D341Med (cell line): ENCODE measurements at places on chromosomes 1 and 21.

- no peak for DNase-seq
Observed at GRCh38 chr1:170303034-170303433, 157.3 kb downstream of the NTMT2 start.

DNA sequence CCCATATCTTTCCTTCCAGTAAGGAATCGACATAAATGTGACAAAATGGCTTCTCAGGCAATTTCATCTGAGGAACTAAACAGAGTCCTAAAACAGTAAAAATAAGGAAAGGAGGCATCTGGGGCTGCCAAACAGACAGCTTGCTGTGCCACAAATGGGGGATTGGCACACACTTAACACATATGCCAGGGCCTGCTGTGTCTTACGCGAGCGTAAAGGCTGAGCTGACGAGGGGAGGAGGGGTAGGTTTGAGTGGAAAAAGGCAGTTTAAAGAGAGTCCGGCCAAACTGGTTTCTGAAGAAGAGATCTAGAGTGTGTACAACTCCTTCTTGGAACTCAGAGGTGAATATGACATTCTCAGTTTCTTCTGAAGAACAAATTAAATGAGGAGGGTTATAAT is 244.1 kb upstream of the MAP1LC3C start:
- no peak for DNase-seq

GRCh38 chr1:236916131-236916800 is 88.0 kb downstream of the MT1HL1 start:
- no peak for DNase-seq

DNA sequence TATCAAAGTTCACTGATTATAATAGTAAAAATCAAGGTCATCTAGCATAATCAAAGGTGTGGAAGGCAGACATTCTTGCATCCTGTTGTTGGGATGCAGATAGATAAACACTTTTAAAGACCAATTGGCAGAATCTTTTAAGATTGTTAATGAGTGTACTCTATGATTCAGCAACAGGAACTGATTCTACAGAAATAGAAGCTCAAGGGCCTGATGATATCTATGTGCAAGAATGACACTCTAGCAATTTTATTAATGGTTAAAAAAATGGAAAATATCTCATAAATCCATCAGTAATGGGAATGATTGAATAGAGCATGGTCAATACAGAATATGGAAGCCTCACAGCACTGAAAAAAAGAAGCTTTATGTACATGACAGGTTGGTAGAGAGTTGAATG is 2.2 kb upstream of the ATP1A4 start:
- DNase-seq: no peak

- no peak for DNase-seq
Observed at GRCh38 chr21:42239973-42240372, 21.0 kb downstream of the ABCG1 start.

- DNase-seq: no peak
Observed at GRCh38 chr1:213745451-213745850, 242.3 kb upstream of the PROX1 start.

DNA sequence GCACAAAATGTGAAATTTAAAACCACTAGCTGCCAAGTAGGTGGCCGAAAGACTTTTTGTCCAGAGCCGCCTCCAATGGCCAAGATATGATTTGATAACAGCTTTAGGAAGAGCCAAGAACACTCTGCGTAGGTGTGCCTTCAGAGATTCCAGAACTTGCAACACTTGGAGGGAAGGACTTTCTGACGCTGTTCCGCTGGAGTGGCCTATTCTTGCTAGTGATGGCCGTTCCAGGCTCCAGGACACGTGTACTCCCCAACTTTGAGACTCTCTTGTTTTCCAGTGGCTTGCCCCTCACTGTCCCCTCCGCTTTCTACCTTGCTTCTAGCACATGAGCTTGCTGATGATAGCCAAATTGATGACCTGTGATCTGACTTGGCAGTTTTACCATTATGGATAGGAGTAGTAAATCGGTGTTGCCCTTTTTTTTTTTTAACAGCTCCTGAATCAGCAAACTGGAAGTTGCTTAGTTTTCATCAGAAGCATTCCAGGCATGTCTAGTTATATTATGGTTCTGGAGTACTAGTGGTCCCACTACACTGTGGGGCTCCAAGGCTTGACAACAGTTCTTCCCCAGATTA is 1.0 kb downstream of the PRDX6 start:
- peak; percentile 45 for DNase-seq

DNA sequence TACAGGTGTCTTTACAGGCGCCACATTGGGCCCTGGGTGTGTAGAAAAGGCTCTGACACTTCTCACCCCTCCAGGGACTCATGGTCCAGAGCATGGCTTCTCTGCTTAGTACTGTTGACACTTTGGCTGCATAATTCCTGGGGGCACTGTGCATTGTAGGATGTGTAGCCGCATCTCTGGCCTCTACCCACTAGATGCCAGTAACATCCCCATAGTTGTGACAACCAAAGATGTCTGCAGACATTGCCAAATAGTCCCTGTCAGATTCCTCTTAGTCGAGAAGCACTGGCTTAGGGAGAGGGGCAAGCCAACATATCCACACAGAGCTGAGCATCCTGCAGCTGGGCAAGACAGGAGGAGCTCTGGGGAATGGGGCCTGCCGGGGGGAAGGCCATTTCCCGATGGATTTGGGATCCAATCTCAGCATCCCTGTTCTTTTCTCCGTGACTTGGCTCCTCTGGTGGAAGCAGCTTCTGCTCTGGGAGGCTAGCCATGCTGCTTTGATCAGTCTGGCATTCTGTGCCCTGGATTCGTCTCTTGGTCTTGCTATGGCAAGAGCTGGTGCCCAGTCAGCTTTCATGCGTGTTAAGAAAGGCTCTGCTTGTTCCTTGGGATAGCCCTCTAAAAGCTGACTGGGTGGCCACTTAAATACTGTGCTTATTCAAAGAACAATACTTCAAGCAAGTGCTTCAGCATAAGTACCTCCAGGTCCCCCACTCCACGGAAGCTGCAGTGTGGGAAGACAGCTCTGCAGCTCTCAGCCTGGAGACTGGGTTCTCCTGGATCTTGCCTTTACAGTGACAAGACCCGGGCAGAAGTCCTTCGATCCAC is 38.3 kb upstream of the SCMH1 start:
- DNase-seq: no peak

DNA sequence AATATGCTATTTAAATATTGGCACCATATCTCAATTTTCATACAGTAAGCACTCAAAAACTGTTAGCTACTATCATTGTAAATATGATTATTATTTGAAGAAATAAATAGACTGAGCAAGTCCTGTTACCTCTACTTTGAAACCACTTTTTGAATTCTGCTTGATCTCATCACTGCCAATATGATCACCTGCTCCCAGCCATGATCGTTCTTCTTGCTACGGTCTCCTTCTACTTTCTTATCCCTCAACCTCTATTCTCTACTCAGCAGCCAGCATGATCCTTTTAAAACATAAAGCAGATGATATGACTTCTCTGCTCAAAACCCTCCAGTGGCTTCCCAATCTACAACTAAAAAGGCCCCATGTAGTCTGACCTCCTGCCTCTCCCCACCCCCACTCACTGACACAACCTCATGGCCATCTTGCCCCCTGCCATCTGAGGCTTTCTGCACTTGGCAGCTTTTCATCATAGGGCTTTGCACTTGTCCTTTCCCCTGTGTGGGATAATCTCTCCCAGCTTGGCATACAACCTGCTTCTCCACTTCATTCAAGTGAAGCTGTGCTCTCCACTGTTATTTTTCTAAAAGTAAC is 27.2 kb downstream of the CD34 start:
- peak; percentile 48 for DNase-seq

GRCh38 chr1:82273816-82274215 is 473.1 kb downstream of the ADGRL2 start:
- no peak for DNase-seq

GRCh38 chr1:91795591-91796389 is 90.2 kb downstream of the TGFBR3 start:
- DNase-seq: no peak

DNA sequence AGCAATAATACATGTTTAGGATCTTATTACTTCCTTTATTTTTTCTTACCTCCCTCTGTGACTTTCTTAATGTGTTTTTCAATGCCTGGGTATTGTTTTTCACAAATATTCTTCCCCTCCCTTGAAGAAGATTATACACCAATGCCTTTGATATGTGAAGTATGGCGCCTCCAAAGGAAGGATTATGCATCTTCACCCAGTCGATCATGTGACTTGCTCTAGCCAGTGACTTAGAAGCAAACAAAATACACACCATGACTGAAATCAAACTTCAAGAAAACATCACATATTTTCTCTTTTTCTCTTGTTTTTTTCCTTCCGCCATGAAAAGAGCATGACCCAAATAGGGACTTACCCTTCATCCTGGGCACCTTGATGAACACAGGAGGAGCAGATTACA is 297.1 kb downstream of the NCAM2 start:
- DNase-seq: no peak

DNA sequence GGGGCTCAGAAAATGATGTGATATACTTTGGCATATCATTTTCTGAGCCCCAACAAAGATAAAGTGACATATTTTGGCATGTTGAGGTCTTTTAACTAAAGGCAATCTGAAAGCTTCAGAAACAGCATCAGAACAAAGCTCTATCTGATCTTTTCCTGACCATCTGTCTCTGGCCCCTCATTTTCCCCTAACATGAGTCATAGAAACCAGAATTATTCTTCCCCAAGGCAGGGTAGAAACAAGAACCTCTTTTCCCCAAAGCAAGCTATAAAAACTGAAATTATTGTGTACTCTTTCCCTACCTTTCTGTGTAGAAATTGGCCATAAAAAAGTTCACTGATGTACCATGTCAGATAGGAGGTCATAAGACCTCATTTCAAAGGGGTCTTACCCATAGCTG is 48.7 kb upstream of the PLA2G4A start:
- DNase-seq: no peak

DNA sequence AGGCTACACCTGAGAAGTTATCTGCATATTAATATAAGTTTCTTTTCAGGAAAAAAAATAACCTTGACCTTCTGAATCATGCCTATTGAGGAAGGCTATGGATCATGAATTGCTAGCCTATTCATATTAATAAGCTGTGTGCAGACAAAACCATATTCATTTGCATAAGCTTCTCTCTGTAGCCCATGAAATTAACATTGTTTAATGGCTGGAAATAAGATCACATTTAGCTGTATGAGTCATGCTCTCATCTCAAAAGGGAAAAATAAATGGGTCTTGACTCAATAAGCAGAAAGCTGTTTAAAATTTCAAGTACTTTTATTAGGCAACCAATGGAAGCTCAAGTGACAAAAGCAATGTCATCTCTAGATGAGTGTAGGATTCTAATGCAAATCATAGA is 330.0 kb upstream of the DEPDC1 start:
- no peak for DNase-seq

DNA sequence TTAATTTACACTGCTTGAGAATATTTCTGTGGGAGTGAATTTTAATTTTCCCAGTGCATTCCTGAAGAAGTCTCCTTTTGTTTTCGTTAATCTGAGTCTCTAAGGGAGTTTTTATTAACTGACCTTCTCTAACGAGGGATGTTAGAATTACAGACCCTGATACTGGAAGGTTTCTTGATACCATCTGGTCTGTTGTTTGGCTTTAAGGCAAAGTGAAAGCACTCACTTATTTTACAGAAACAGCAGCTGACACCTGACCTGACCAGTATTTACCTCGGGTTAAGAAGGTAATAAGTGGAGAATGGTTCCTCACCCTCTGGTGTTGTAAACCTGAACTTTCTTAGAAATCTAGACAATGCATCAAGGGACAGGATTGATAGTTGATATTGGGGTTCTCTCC is 12.4 kb downstream of the CDC14A start:
- DNase-seq: no peak

- no peak for DNase-seq
Observed at GRCh38 chr21:44437371-44437695, 18.0 kb upstream of the LRRC3 start.

DNA sequence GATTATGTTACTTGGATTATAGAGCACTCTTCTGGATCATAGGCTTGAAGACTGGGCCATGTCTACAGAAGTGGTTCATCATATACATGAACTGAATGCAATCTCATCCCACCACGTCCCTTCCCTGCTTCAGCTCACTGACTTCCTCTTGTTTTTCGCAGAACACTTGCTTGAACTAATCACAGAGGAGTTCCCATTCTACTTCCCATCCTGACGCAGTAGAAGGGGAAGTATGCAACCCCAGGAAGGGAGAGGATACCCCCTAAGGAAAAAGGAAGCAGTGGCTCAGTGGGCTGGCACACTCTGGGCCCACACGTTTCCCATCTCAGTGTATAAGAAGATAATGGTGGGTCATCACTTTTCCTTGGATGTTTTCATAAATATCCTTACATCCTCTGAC is 36.2 kb downstream of the CASQ2 start:
- no peak for DNase-seq

GRCh38 chr1:161206411-161207140 is 4.4 kb downstream of the NDUFS2 start:
- DNase-seq: no peak

DNA sequence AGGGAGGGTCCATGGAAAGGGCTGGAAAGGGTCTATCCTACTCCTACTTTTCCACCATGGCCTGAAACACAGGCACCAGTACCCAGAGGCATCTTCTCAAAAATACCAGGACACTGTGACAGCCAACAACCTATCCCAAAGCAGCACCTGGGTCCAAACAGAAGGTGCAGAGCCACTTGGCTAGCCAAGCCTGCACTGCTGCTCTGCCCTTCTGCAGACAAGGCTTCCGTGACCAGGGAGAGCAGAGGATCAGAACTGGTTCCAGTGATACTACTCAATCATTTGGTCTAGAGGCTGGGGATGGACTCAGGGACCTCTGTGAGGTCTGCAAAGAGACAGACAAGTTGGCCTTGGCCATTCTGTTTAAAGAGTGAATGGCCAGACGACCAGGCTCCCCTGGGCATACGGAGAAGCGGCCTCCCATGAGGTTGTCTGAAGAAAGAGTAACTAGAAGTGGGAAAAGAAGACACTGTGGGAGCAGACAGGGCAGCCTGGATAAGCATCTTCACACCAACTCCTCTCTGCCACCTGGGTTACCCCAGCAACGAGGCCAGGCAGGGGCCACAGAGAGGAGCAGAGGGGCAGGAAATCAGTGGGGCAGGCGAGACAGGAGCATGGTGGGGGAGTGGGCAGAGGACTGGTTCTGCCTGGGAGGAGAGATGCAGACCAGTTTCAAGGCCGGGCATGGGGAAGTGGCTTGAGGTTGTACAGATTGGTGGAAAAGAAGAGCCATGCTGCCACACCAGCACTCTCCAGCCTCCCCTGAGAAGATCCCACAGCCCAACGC is 5.7 kb downstream of the KCNN3 start:
- DNase-seq: no peak

- peak; percentile 86 for DNase-seq
Observed at GRCh38 chr1:211260141-211261107, 1.3 kb downstream of the RCOR3 start.

DNA sequence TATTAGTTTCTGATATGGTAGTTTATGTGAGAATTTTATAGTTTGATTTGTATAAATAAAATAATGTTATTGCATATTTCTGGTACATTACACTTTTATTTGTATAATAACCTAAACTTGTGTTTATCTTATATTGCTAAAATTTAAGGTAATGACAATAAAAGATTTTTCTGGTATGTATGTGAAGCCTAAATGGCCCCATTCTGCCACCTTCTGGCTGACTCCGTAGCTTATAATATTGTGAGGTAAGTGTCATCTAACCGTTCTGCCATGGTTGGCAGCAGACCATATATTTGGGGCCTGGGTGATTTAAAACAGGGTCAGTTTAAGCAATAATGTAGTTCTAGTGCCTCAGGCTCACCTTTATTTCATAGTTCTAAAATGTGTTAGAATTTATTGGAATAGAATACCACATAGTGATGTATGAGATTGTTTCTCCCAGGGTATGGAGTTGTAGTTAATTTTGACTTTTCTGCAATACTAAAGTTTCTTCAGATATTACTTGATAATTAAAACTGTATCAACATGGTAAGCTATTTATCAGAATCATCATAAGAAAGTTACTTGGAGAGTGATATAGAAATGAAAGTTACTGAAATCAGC is 21.2 kb upstream of the PRKACB start:
- DNase-seq: peak; percentile 51

- no peak for DNase-seq
Observed at GRCh38 chr1:66489972-66490601, 43.9 kb upstream of the SGIP1 start.
